ENCODE measurements at places on chromosomes 3 and 15. TPM values are rescaled to one million over a fixed set of nuclear protein-coding genes. Genes with fewer than 3 reads are reported as not detected.

GRCh38 chr15:63238796-63239195 is 38.6 kb upstream of the APH1B start:
- DNase-seq, result peak; percentile 50

GRCh38 chr3:45972534-45973402 is 22.9 kb downstream of the FYCO1 start:
- DNase-seq, result no peak

Gene TMEM40
- not detected for total RNA-seq

DNA sequence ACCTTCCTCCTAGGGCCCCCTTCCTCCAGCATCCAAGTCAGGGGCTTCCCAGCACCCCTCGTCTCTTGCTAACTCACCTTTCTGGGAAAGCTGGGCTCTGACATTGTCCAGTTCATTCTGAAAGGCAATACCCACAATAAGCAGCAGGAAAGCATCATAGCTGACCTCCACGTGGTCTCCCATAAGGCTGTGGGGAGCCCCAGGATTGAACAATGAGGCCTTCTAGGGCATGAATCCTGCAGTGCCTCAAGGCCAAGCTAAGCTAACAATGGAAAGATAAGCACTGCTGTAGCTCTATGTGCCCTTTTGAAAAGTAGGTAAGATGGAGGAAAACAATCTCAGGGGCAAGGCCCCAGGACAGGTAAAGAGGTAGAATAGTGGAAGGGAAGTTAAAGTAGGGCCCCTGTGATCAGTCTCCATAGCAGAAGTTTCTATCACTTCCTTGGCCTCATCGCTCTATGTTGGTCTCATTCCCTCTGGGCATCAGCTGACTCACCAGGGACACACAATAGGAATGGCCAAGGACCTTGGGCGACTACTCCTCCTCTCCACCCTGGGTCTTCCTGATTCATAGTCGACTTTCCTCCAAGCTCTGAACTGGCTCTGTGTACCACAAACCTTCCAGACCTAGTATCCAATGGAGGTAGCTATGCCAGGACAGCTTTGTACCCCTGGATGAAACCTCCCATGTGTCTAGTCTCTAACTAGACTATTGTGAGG is 11.7 kb downstream of the TRAIP start:
- no peak for DNase-seq

Gene MYZAP
- not detected for total RNA-seq

Gene IQCF5
- not detected for total RNA-seq

Measured in GM12878 (cell line).